OCI-LY7 (cell line): ENCODE measurements at places on chromosomes 11 and 22. TPM values are rescaled to one million over a fixed set of nuclear protein-coding genes. Genes with fewer than 3 reads are reported as not detected.
A peak's percentile ranks its signal among the peaks of the same experiment; 100 is the strongest.

The PNPLA3 gene
- total RNA-seq: not detected in 2 replicates

The MRGPRX4 gene
- total RNA-seq: not detected in 2 replicates

The LAYN gene
- total RNA-seq: not detected in 2 replicates

The DNAJB13 gene
- 0.29 and 0.81 TPM in 2 replicates for total RNA-seq

The HSPA8 gene
- total RNA-seq: 490 and 1,029 TPM in 2 replicates

The CSNK2A3 gene
- total RNA-seq: 0.76 and 0.82 TPM in 2 replicates

The MISFA gene
- total RNA-seq: 1.00 TPM in 1 of 2 replicates, not detected in the other

The DEFB131B gene
- not detected in 2 replicates for total RNA-seq

The APOL6 gene
- 22.0 and 22.1 TPM in 2 replicates for total RNA-seq

The DERL3 gene
- 52.1 and 64.1 TPM in 2 replicates for total RNA-seq

The SLC25A18 gene
- total RNA-seq: not detected in 2 replicates

The FAM180B gene
- 0.23 and 0.26 TPM in 2 replicates for total RNA-seq

The WEE1 gene
- 216 and 237 TPM in 2 replicates for total RNA-seq

The OR51B4 gene
- not detected in 2 replicates for total RNA-seq

DNA sequence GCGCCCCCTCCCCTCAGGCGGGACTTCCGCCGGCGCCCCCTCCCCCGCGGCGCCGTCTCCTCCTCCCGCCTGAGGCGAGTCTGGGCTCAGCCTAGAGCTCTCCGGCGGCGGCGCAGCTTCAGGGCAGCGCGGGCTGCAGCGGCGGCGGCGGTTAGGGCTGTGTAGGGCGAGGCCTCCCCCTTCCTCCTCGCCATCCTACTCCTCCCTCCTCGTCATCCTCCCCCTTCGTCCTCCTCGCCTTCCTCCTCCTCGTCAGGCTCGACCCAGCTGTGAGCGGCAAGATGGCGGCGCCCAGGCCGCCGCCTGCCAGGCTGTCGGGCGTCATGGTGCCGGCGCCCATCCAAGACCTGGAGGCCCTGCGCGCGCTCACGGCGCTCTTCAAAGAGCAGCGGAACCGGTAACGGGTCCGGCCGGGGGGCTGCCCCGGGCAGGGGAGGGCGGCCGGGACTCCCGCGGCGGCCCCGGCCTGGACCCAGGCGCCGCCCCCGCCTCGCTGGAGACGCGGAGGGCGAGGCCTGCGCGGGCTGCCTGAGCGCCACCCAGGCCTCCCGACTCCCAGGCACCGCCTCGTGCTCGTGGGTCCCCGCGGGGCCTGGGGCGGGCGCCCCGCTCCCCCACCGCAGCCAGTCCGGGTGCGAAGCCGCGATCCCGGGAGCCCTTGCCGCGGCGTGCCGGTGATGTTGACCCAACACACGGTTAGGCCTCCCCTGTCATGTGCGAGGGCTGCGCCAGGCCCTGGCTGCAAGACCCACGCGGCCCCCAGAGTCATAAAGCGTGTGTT, at the start of gene ATXN10:
Gene ATXN10 (plus strand): TSS at position 52 of the 781 bp plus-strand sequence. CDS start 230 bp downstream, at position 282.
- DNase-seq: peak; percentile 82

DNA sequence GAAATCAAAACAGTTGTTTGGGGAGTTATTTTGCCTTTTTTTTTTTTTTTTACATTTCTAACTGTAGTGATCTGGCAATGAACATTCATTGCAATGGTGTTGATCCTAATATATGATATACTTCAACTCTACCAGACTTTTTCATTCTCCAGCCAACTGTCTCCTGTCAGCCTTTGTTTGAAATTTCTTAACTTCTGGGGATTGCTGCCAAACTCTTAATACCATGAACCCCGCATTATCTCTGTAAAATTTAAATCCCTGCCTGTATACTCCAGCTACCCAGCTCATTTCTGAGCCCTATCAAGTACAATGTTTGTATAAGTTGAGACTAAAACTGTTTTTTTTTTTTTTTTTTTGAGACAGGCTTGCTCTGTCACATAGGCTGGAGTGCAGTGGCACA, 280.7 kb downstream of the TTC28 start:
- DNase-seq: no peak

DNA sequence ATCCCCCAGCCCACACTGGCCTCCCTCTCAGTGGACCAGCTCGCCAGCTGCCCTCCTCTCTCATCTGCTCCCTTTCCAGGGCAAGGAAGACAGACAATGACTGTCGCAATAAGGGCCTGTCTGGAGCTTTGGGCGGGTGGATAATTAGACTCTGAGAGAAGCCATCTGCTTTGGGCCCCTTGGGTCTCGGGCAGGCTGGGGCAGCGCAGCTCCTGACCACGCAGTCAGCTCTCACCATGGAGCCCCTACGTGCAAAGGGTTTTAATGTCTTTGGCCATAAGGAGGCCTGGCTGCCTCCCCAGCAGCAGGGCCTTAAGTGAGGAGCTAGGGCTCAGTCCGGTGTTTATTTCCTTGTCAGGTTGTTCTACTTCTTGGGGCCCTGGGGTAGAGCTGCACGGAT, 153.9 kb downstream of the CHST1 start:
- no peak for DNase-seq

DNA sequence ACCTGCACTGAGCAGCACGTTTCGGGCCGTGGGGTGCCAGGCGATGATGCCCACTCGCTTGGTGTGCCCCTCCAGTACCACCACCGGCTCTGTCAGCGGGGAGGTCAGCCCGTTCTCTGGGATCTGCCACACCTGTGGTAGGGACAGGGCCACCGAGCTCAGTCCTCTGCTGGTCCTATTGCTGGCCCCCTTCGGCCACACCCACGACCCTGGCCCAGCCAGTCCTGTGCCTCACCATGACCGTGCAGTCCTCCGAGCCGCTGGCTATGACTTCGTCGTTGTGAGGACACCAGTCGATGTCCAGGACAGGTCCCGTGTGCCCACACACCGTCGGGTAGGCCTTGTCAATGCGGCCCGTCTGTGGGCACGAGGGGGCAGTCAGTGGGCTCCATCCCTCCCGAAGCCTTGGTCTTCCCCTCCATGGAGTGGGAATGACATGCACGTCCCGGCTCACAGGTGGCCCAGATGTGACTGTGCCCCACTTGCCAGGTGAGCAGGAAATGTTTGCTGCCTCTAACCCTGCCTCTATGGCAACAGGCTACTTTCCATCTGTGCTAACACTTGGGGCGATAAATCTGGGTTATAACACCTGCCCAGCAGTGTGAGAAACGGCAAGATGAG, 1.4 kb downstream of the CORO1B start:
- peak; percentile 65 for DNase-seq

DNA sequence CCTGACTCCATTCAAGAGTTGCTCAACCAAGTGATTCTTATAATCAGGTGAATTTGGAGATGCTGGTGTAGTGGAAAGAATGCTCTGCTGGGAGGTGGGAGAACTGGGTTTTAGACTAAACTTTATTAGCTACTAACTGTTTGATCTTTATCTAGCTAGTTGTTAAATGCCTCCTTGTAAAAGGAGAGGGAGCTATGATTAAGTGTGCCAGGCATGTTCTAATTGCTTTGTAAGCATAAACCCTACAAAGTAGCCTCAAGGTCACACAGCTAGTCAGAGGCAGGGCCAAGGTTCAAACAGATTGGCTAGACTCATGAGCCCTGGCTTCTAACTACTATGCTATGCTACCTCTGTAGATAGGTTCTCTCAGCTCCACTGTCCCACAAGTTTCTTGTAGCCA, 105.5 kb downstream of the NXPE2 start:
- DNase-seq: no peak

- DNase-seq: no peak
These were observed 333.9 kb upstream of the C11orf87 start for GRCh38 chr11:109088086-109088485.

DNA sequence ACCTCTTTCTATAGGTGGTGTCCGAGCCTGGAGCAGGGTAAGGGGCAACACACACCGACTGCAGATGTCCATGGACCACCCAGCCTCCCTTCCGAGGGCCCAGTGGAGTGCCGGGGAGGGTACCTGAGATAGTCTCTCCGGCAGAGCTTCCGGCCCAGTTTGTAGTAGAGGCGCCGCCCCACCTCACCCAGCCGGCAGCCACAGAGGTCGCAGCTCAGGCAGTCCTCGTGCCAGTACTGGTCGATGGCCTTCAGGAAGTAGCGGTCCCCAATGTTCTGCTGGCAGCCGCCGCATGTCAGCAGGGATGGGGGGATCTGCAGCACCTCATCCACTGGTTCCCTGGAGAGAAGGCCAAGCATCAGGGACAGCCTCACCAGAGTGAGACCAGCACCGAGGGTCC, 27.4 kb downstream of the LMO2 start:
- no peak for DNase-seq

DNA sequence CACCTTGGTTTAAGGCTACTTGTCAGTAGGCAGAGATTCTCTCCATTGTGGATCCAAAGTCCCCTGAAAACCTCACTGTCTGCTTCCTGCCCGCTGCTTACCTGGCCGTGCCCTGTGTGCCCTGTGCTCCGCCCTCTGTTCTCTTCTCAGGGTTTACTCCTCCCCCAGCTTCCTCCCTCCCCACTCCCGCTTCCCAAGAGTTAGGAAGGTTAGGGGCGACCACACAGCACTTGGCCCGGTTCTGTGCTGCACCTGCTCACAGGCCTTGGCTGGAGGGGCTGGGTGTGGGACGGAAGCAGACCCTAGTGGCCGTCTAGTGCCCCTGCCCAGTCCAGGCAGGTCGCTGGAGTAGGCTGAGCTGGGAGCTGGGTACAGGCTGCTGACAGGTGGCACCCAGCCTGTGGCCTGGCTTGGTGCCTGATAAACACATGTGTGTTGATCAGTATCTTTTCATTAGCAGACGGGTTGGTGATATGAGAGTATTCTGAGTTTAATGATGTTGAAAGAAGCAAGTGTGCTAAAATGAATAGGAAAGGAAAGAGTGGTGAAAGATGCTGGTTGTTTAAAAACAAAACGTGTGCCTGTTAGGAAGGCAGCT, 40.5 kb downstream of the GRAMD4 start:
- DNase-seq: no peak

DNA sequence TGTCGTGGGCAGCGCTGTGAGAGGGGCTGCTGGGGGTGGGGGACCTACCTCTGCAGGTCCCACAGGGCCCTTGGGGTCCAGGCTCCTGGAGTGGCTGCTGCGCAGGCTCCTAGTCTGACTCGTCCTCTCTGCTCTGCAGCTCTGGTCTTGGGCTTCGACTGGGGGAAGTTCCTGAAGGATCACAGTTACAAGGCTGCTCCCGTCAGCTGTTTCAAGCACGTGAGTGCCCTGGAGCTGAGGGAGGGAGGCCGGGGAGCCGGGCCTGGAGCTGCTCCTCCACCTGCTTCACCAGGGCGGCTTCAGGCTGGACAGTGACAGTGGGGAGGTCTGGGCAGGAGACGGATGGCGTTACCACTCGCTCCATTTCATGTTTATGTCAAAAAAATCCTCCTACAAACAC, 11.9 kb downstream of the L3MBTL2 start:
- DNase-seq: no peak

- DNase-seq: no peak
These were observed 152.5 kb downstream of the FBXO7 start for GRCh38 chr22:32627091-32627490.

DNA sequence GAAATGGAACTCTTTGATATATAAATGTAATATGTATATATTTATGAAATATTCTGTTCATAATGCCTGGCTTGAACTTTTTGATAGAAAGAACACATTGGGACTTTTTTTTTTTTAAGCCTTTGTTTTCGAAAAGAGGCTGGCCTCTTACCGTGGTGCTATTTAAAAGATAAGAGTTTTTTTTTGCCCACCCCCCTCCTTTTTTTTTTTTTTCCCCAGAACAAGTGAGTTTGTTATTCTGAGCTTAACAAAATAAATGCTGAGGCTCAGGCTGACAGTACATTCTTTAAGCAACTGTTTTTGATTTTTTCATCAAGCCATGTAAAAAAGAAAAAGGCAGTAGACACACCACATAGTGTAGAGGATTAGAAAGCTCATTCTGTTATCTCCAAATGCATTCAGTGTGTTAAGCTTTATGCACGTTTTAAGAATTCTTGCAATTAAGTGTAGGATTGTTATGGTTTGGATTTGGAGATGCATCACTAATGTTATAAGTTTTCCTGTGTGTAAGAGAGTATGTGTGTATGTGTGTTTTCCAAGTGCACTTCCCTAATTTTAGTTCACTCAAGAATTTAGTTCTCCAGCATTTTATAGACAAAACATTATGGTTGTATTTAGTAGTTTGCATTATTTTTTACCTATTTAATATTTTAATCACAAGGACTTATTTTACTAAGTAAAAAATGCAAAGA, 12.0 kb downstream of the PDHX start:
- DNase-seq: no peak

DNA sequence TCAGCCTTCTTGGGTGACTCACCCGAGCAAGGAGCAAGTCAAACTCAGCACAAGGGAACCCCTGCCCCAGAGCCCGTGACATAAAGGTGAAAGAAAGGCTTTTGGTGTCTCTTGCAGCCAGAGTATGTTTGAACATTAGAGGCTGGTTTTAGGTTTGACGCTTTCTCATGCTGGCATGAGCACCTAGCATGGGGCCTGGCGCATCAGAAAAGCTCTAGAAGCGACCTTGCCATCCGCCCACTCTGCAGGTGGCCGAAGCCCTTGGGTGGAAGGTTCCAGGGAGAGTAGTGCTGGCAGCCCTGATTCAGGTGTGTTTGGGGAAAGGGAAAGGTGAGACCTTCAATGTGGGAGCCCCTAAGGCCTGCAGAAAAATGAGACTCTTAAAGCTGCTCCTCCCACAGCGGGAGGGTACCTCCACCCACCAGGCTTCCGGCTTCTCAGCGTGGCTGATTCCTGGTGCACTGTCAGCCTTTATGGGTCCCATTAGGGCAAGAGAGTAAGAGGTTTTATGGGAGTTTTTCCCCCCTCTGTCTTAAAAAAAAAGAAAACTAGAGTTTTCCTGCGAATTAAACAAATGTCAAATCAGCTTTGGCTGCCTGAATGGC, 88.4 kb downstream of the GRIK4 start:
- no peak for DNase-seq

DNA sequence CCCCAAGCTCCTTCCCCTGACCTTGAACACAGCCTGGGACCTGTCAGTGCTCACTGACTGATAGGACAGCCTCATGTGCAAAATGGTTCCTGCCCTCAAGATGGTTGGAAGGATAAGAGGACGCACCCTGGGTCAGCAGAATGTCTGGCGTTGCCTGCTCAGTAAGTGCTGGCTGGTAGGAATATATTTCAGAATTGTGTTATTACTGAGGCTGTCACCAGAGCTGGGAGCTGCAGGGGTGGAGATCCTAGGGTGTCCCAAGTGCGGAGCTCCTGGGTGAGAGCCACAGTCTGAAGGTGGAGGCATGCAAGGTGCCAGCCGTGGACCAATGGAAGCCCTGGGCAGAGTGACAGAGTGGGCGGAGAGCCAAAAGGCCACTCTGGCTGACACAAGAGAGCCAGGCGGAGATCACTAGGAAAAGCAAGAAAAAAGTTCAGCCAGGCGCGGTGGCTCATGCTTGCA, 1.0 kb upstream of the SEC14L4 start:
- no peak for DNase-seq

DNA sequence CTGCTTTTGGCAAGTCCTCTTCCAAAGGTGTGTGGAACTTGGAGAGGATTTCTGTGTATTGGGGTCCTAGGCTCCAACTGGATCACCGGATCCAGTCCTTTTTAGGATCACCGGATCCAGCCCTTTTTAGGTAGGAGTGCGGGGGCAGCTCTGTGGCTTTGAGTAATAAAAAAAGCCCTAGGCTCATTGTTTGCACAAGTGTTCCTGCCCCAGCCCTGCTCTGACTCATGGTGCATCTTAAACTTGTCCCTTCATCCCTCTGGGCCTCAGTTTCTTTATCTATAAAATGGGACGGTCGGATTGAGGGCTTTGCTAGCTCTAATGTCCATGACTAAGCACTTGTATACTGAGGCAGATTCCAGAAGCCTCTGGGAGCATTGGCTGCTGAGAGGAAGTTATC, 22.7 kb upstream of the CD44 start:
- DNase-seq: no peak

- no peak for DNase-seq
These were observed 12.6 kb upstream of the COX8A start for GRCh38 chr11:63961608-63962412.

- no peak for DNase-seq
These were observed 27.1 kb upstream of the NUP50 start for GRCh38 chr22:45136594-45136993.

- no peak for DNase-seq
These were observed 162.5 kb downstream of the CEP164 start for GRCh38 chr11:117489999-117490679.
